Renal cortex interstitium (tissue), 15 donors: ENCODE measurements at places on chromosomes 1 and 21. TPM values are rescaled to one million over a fixed set of nuclear protein-coding genes. Genes with fewer than 3 reads are reported as not detected.

DNA sequence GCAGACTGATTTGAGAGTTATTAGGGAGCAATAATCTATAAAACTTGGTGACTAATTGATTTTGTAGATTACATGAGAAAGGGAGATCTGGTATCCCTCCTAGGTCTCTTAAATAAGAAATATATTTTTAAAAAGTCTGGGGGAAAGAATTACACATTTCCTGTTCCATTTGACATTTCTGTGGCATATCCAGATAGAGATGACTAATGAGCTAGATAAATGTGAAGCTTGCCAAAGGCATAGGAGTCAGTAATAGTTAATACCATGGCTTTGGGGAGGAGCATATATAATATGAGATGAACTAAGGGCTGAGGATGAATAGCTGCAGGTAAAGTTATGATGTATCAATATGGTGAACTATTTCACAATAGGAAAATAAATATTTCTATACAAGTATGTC is 663.7 kb downstream of the PTPRC start:
- DNase-seq, result no peak

SH2D5 gene
- 0.93 TPM for polyA plus RNA-seq

NBPF6 gene
- not detected for polyA plus RNA-seq

RGS16 gene
- 1.4 TPM for polyA plus RNA-seq

KLHDC8A gene
- polyA plus RNA-seq, result 3.1 TPM

KRTAP26-1 gene
- not detected for polyA plus RNA-seq

DNA sequence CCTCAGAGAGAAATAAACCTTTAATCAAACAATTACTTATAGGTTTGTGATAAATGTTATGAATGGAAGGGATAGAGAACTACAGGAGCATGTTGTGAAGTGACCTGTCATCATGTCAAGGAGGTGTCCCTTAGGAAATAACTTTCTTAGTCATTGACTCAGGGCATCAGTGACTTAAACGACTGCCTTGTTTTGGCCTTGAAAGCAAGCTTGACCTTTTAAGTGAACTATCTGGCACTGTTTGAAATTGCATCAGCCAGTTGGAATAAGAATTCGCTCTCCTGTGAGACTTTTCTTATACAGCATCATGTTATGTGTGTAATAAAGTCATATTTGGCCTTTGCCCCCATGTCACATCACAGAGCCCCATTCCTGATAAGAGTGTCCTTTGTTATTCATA is 30.9 kb downstream of the LRRC8B start:
- no peak for DNase-seq

- no peak for DNase-seq
These were observed 4.0 kb upstream of the AGBL4 start for GRCh38 chr1:50027794-50028193.

- DNase-seq, result no peak
These were observed 26.3 kb upstream of the BCAR3 start for GRCh38 chr1:93707956-93708355.

GRCh38 chr1:18721776-18722175 is 91.1 kb downstream of the PAX7 start:
- no peak for DNase-seq

- no peak for DNase-seq
These were observed 2.0 kb downstream of the NPL start for GRCh38 chr1:182791281-182792179.

DNA sequence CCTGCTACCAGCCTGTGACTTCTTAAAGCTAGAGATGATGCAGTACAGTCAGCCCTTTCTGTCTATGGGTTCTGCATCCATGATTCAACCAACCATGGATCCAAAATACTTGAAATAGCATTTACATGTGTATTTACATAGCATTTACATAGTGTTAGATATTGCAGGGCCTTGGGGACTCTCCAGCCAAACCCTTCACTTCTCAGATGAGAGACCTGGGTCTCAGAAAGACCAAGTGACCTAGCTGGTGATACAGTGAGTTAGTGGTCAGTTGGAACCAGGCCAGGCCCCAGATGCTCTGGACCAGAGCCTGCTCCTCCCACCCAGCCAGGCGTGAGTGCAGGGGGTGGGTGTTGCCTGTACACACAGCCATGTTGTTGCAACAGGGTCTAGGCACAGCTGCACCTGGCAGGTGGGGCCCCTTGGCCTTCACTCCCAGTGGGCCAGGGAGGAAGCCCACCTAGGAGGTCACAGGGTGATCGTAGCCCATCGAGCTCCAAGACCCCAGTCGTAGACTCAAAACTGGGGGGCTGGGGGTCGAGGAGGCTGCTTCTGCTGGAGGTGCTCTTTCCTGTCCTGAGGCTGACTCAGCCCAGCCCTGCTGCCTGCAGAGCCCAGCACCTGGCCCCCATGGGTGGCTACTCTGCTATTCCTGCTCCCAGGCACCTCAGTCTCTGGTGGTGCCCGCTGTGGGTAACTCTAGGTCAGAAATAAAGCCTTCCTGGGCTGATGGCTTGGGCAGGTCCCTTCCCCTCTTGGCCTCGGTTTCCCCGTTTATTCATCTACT is 7.7 kb downstream of the TMEM61 start:
- DNase-seq, result no peak
